ENCODE measurements at places on chromosomes 13 and 19.
A peak's percentile ranks its signal among the peaks of the same experiment; 100 is the strongest.

DNA sequence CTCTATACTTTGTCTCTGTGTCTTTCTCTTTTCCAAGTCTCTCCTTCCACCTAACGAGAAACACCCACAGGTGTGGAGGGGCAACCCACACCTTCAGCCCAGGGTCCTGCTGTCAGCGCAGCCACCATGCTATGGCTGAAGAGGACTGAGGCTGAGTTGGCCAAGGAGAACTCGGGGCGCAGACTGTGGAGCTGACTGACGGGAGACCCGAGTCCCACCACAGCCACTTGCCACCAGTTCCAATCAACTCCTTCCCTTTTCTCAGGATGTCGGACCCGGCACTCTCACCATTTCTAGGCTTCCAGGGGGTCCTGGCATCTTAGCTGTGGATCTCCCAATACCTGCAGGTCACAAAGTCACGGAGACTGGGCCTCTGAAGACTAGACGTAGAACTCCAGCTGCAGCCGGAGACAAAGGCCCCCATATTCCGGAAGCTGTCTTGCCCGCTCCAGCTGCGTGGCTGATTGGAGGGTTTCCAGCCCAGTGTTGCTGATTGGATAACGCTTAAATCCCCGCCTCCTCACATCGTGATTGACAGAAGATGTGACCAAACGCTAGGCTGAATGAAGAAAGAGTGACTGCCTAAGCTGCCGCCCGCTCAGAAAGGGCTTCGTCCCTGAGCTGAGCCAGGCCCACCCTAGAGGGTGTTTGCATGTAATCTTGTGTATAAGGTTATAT, 63.6 kb downstream of the ZNF429 start:
- DNase-seq: no peak

- DNase-seq: peak; percentile 76
Measured at GRCh38 chr19:7668842-7669241, at the start of gene RETN. RETN (plus strand) TSS chr19:7669049; CDS start chr19:7669327, 278 bp downstream.

GRCh38 chr13:87821512-87821911, 150.3 kb downstream of the SLITRK5 start:
- DNase-seq: no peak

DNA sequence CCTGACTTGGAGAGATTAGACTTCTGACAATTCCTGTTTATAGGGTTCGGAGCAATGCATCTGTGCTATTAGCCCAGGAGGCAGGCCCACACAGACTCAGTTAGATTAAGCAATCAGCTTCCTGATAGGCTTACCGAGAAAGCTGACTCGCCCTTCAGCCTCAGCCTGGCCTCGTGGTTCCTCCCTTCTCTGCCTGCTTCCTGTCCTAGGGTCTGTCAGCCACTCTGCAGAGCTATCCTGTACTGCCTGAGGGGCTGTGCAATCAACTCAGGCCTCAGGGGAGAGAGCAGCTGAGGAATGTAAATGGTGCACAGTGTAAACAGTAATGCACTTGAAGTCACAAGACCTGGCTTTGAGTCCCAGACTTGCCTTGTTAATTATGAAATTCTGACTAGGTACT, 30.7 kb downstream of the HTR2A start:
- peak; percentile 6 for DNase-seq

DNA sequence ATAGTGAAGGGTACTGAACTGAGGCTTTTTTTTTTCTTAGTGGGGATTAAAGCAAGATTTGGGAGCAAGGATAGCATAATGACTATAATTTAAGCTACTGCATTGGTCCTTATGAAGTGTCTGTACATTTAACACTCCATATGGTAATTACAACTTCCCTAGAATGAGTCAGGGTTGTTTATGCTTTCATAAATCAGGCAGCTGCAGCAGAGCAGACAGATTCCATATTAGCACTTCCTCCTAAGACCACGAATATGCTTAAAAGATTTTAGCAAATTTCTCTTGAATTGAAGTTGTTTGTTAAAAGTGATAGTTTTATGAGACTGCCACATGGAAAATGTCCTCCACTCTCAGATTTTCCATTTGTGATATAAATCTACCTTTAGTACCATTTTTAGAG, 401.1 kb upstream of the SPRY2 start:
- DNase-seq: no peak

DNA sequence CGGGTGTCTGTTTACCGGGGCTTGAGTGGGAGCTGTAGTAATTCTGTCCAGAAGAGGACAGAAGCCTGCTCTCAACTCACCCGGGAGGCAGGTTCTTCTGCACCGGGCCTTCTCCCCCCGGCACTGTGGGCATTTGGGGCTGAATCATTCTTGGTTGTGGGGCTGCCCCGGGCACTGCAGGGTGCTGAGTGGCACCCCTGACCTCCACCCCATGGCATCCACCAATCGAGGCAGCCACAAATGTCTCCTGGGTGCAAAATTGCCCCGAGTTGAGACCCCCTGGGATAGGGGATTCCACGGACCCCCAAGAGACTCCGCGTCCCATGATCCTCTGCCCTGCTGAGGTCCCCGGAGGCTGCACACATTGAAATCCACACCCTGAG, 68.8 kb downstream of the GNG7 start:
- DNase-seq: no peak

DNA sequence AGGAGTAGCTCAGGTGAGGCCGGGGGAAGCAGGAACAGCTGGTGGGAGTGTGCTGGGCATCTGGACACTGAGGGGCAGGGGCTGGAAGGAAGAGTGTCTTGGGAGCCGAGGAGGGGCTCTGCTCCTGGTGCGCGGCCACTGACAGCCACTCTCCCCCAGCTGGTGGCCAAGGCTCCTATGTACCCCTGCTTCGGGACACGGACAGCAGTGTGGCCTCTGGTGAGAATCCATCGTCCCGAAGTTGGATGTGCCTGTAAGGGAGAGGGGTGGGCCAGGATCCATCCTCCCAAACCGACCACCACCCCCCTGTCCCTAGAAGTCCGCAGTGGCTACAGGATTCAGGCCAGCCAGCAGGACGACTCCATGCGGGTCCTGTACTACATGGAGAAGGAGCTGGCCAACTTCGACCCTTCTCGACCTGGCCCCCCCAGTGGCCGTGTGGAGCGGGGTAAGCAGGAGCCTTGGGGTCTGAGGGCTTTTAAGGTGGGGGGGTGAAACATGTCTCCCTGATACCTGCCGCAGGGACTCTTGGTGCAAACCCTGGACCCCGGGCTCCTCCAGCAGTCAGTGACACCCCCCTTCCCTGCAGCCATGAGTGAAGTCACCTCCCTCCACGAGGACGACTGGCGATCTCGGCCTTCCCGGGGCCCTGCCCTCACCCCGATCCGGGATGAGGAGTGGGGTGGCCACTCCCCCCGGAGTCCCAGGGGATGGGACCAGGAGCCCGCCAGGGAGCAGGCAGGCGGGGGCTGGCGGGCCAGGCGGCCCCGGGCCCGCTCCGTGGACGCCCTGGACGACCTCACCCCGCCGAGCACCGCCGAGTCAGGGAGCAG, 2.0 kb upstream of the USF2 start:
- no peak for DNase-seq

DNA sequence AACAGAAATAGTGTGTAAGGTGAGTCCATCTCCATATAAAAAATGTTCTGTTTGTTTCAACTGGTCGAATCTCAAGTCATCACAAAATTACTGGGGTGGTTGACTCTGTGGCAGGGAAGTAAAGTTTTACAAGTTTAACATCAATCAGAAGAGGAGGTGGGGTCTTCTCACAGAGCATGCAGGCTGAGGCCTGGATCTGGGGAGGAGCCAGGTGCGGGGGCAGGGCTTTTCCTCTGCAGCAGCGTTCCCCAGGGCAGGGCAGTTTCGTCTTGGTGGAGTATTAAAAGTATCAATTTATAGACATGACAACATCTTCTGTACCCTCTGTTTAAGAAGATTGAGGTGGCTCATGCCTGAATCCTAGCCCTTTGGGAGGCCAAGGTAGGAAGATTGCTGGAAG, 68.8 kb downstream of the SLC7A9 start:
- DNase-seq: no peak

DNA sequence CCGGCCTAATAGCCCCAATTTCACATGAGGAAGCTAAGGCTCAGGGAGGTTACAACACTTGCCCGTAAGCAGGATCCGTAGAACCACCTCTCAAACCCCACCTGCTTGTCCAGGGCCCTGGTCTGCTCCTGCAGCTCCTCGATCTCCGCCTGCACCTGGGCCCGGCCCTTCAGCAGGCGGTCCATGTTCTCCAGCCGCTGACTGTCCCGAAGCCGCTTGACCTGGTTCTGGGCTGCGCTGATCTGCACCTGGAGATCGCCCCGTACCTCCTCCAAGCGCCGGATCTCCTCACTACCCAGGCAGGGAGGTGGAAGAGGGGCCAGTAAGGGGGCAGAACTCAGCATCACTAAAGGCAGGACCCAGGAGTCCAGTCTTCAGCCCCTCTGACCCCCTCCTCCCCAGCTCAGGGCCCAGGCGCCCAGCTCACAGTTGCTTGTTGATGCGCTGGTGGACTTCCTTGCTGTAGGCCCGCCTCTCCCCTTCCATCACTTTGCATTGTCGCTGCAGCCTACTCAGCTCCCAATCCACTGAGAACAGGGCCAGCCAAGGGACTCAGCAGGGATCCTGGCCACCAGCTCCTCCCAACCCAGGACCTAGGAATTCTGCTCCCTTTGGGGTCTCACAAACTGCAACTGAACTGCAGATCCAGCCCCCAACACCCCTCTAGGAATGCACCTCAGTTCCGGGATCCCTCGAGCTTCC, 6.9 kb upstream of the EMP3 start:
- DNase-seq: no peak

- DNase-seq: peak; percentile 84
Measured at GRCh38 chr13:26011996-26012821, 39.6 kb downstream of the SHISA2 start.

GRCh38 chr13:71718931-71719330, 148.1 kb downstream of the DACH1 start:
- DNase-seq: no peak

DNA sequence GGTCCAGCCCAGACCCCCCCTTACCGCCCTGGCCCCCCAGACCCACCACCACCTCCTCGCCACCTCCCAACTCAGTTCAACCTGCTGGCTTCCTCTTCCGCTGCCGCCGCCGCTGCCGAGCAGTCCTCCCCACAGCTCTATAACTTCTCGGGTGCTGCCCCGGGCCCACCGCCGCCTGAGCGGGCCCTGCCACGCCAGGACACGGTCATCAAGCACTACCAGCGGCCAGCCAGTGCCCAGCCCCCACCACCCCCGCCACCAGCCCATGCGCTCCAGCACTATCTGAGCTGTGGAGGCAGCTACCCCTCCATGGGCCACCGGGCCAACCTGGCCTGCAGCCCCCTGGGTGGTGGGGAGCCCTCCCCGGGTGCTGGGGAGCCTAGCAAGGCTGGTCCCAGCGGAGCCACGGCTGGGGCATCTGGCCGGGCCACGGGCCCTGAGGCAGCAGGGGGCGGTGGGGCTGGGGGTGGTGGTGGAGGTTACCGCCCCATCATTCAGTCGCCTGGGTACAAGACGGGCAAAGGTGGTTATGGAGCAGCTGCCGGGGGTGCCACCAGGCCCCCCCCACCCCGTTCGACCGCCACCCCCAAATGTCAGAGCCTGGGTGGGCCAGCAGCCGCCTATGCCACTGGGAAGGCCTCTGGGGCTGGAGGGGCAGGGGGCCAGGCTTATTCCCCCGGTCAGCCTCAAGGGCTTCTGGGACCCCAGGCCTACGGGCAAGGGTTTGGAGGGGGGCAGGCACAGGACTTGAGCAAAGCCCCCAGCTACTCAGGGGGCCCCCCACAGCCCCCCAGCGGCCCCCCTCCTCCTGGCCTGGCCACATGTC, 4.2 kb downstream of the PRR12 start:
- DNase-seq: no peak

- DNase-seq: peak; percentile 32
Measured at GRCh38 chr19:48445256-48445605, 552 bp upstream of the GRWD1 start.

DNA sequence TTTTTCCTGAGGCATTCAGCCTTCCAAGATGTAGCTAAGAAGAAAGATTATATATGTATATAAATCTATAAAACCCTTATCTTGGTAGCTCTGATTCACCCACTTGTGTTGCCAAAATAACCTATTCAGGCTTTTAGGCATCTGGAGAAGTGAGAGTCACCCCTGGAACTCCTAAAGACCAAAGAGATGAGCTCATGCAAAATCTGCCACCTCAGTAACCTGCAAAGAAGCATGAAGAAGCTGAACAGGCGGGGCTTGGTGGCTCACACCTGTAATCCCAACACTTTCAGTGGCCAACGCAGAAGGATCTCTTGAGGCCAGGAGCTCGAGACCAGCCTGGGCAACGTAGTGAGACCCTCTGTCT, 393.7 kb downstream of the FOXO1 start:
- DNase-seq: no peak

DNA sequence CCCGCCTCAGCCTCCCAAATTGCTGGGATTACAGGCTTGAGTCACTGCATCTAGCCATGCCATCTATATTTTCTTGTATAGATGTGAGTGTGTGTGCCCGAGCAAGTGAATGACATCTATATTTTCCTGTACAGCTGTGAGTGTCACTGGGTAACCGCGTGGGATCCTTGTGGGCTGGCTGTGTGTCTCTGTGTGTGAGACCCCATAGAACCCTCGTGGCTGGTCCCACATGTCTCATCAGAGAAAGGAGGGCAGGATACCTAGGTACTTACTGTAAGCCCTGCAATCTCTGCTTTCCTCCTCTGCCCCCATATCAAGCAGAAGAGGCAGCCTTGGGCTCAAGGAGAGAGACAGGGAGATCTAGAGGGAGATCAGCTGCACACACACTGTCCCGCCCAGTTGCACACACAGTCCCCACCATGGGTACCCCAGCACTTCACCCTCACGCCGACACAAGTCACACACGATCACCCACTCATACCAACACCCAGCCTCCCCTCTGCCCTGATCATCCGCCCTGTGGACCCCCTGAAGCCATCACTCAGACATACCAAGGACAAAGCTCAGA, 655 bp downstream of the DENND1C start:
- DNase-seq: peak; percentile 44

GRCh38 chr13:113343692-113343968, 20.3 kb downstream of the GRTP1 start:
- DNase-seq: no peak

DNA sequence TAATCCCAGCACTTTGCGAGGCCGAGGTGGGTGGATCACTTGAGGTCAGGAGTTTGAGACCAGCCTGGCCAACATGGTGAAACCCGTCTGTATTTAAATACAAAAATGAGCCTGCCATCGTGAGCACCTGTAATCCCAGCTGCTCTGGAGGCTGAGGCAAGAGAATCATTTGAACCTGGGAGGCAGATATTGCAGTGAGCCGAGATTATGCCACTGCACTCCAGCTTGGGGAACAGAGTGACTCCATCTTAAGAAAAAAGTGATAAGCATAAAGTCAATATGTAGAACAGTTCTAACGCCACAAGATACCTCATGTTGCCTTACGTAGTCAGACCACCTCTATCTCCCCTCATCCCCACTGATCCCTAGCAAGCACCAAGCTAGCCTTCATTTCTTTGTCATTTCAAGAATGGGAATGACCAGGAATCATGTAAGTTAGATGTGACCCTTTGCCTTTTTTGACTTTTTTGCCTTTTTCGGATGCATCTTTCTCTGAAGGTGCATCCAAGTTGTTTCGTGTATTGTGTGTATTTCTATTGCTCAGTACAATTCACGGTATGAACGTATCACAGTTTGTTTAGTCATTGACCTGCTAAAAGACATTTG, 6.4 kb downstream of the RPL21 start:
- no peak for DNase-seq
